ENCODE measurements at places on chromosomes 13 and 19.

DNA sequence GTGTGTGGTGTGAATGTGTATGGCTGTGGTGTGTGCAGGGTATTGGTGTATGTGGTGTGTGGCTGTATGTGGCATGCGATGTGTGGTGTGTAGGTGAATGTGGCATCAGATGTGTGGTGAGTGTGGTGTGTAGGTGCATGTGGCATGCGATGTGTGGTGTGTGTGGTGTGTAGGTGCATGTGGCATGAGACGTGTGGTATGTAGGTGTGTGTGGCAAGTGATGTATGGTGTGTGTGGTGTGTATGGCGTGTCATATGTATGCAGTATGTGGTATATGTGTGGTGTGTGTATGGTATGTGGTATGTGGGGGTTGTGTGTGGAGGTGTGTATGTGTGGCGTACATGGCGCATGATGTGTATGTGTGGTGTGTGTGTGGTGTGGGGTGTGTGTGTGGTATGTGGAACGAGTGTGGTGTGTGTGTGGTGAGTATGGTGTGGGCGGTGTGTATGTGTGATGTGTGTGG is 63.4 kb downstream of the PEPD start:
- no peak for DNase-seq

DNA sequence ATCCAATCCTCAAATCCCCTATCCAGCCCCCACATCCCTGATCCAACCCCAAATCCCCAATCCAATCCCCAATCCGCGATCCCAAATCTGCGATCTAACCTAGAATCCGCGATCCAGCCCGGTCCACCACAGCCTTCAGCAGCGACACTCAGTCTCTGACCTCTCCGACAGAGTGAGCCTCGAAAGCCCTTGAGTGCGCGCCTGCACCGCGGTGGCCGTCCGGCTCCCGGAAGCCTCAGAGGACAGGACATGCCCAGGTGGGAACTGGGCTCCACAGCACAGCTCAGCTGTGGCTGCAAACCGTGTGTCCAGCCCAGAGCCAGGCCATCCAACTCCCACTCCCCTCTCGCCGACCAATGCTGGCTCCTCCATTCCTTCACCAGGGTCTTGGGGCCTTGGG is 48.8 kb upstream of the C1QTNF9B start:
- no peak for DNase-seq

DNA sequence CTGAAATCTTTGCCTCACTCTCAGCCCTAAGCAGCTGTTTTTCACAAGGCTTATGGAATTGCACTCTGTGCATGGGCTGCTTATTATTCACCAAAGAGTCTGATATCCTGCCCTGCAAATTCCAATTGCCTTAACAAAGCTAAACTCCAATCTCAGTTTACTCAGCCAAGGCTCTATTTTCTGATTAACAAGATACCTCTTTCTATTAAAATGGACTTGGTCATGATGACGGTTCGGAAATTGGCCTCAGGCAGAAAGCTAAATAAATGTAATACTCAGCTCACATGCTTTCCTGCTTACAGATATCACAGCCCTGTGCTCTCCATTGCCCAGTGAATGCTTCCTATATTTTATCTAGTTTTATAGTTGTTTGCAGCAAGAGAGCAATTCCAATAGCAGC is 1270.8 kb downstream of the PCDH9 start:
- DNase-seq: no peak

- DNase-seq: no peak
Observed at GRCh38 chr19:19181488-19181998, 10.4 kb downstream of the BORCS8 start.

DNA sequence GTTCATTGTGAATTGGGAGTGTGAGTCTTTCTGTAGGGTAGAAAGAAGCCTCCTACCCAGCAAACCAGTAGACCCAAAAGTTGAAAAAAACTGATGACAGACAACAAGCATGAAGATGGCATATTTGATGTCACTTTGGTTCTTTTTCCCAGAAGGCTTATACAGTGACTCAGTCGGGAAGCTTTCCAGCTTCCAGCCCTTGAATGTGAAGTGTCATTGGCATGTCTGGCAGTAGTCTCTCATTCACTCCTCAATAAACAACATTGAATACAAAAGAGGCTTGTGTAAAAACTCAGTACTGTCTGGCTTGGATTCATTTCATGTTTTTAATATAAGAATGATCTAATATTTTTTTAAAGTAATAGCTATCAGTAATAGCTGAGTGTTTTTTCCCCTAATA is 68.7 kb downstream of the IPO5 start:
- DNase-seq: peak; percentile 80

GRCh38 chr13:76971851-76972829 is 19.7 kb upstream of the CLN5 start:
- peak; percentile 32 for DNase-seq

GRCh38 chr19:32519023-32519422 is 62.0 kb upstream of the PDCD5 start:
- DNase-seq: no peak

DNA sequence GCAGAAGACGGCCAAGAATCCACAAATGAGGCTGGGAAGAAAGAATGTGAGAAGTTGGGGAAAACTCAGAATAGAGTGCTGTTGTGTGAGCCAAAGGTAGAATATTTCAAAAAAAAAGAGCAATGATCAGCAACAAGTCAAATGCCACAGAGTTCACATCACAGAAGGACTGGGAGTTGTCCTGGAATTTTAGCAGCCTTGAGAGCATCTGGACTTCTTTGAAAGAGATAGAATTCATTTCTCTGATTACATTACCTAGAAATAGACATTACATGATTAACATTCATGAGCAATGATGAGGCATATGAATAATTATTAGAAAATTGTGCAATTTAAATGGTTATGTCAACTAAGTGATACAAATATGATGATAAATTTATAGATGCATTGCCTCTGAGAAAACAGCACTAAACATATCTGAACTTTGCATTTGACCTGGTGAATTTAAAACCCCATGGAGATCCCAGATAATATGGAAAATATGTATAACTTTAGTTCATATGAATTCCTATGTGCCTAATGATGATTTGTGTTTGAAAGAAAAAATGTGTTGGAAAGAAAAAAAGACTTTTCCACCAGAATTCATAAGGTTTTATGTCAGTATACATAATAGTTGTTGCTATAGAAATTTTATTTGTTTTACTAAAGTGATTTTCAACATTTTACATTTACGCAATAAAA is 186.2 kb downstream of the POSTN start:
- no peak for DNase-seq

- no peak for DNase-seq
Observed at GRCh38 chr19:29289020-29289419, 76.1 kb upstream of the UQCRFS1 start.

DNA sequence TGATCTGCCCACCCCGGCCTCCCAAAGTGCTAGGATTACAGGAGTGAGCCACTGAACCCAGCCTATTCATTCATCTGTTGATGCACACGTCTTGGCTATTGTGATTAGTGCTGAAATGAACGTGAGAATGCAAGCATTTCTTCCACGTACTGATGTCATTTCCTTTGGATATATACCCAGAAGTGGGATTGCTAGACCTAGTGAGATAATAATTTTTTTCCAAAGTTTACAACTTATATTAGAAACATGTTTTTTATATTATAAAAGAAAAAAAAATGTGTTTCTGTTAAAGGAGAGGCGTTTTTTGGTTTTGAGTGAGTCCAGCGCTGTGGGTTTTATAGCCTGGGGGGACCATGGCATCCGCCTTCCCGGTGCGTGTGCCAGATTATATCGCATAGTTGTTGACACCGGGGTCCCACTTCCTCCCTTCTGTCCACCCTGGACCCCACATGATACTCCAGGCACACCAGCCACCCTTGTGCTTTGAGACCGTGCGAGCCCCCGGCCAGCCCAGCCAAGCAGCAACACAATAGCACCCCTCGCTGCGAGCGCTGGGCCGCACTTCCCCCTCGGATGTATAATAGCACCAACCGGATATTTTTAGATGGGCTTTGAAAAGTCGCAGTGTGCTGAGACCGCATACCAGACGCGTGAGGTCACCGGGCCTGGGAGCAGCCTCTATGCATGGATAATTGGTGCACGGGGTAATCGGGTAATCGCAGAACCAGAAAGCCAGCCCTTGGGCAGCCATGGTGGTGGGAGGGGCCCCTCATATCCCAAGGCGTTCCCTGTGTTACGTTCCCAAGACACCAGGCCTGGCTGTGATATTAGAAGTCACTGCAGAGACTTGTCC is 59.6 kb downstream of the MYO9B start:
- peak; percentile 98 for DNase-seq

- DNase-seq: no peak
Observed at GRCh38 chr13:51912511-51913225, 50.9 kb downstream of the CCDC70 start.

- DNase-seq: peak; percentile 29
Observed at GRCh38 chr19:34259367-34260095, 5.2 kb downstream of the GARRE1 start.

DNA sequence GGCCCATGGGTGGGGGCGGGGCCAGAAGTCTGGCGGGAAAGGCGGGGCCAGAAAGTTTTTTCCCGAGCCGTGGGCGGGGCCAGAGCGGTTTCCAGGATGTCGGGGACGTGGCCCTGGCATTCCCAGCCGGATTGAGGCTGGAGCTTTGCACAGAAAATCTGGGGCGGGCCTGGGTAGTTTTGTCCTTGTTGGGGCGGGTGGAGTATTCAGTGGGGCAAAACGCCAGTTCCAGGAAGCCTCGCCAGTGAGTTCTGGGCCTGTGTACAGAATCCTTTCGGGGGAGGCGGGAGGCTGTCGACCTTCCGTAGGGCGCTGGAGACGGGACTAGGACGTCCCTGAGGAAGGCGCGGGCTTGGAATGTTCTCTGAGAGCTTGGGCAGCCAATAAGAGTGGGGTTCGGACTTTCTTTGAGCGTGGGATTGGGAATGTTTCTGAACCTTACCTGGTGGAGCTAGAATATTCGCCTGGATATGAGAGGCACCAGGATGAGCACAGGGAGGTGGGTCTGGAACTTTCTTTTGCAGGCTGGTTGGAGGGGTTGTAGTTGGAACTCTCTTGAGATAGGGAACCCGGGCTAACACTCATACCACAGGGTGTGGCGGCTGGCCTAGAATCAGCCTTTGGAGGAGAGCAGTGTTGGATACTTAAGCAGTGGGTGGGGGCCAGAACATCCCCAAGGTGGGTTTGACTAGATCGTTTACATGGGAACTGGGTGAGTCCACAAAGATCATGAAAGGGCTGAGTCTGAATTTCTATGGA is 1.3 kb downstream of the CCDC9 start:
- no peak for DNase-seq

GRCh38 chr13:102710261-102710679 is 15.4 kb upstream of the METTL21C start:
- DNase-seq: no peak

GRCh38 chr13:34349091-34349722 is 531.3 kb downstream of the RFC3 start:
- peak; percentile 97 for DNase-seq

DNA sequence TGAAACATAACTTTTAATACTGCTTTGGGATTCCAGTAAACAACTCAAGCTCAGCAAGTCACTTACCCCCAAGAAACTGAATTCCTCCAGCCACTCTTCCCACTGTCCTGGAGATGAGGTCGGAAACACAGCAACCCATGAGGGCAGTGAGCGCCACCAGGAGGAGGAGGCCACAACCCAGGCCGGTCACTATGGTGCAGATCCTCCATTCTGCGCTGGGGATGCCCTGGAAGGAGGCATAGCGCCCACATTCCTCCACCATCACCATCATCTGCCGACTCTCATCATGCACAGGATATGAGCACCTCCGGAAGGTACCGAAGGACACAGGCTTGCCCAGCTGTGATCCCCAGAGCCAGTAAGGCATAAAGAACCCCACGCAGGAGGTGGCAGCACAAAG is 2.2 kb downstream of the LHFPL6 start:
- DNase-seq: peak; percentile 47

DNA sequence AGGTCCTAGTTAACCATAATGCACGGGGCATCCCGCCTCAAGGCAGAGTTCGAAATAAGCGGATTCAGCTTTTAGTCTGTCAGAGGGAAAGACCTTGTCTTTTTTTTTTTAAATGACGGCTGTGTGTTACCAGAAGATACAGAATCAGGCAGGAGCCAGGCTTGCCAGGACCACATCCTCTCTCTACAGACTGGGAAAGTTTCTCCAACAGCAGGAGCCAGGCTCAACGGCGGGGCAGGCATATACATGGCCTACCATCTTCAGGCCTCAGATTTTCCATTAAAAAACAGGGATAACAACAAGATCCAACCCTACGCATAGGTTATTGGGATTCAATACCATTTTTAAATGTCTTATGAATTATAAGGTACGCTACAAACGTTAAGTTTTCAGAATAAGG is 17.8 kb downstream of the IRS2 start:
- no peak for DNase-seq

GRCh38 chr19:42199440-42200115 is 17.9 kb downstream of the DEDD2 start:
- no peak for DNase-seq

DNA sequence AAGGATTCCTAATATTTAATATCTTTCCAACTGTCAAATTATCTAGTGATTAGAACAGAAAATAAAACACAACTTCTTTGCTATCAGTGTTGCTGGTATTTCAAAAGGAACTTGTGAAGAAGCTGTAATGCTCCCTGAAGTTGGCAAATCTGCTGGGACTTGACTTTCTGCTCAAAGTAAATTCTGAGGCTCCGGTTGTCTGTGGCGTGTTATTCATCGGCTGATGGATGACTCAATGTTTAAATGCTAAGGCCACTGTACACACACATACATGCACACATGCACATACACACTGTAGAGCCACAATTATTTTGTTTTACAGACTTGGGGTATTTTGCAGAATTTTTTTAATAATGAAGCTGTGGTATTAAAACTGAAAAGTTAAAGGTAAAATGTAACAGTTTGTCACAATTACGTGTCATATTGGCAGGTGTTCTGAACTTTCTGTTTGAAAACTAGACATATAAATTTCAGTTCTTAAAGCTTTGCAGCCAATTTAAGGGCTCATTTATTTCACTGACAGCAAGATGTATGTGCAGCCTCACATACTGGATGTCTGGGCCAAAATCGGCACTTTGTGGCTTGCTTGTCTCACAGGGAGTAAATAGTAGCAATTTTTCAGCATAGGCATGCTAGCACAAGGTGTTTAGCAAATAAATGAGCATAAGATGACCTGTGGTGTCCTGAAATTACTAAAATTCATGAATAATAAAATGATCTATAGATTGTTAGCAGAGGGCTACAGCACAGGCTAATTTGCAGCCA is 1691.7 kb upstream of the PCDH20 start:
- peak; percentile 22 for DNase-seq

DNA sequence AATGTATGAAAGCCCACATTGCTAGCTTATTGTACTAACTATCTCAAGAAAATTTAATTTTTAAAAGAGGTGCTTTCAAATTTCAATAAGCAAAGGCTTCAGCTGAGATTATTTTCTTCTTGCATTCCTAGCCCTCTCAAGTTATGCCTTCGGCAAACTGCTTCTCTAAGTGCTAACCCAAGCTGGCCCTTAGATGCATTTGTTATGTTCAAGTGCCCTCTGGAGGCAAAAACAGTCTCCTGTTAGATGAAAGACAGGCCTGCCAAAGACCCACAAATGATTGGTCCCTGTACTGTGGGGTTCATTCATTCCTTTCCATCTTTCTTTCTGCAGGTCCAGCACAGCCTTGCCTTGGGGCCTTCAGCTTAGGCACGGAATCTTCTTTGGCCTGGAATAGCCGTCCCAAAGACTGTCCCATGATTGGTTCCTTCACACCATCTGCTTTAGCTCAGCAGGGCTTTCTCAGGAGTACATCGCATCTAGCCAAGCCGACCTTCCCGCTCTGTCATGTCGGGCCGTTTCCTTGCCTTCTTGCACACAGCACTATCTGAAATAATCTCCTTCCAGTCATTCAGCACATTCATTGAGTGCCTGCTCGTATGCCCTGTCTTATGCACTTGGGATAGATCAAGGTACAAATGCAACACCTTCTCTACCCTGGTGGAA is 26.4 kb upstream of the TPTE2 start:
- DNase-seq: peak; percentile 48

Data from astrocyte of the spinal cord (primary cell).